Mesenchymal stem cell (in vitro differentiated cells and primary cell): ENCODE measurements at places on chromosomes 7 and 10.

DNA sequence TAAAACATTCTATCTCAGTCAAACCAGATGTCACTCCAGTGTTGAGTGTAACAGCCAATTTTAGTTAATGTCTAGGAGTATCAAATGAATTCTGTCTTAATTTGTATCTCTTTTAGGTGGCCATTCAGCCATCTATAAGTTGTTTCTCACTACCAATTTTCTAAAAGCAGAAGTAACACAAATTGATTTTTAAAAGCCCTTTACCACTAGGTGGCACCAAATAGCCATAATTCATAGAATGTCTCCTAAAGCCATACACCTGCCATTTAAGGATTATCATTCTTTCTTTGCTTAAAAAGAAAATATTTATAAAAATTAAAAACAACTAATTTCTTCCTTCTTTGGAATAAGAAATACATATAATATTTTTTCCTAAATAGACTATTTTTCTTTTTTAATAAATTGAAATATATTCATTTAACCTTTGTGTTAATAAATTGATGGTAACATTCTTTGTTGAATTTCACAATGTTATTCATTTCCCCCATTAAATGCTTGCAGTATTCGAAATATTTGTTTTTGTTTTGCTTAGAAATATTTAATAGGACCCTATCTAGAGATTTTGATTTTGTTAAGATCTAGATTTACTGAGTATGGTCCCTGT is 107.8 kb upstream of the PPP1R3A start:
- H3K36me3 ChIP-seq, result no peaks in the 10 kb centered on the region
- H3K4me3 ChIP-seq, result no peak overlapping the region
- H3K27ac ChIP-seq, result no peak overlapping the region
- no peaks in the 10 kb centered on the region for H3K27me3 ChIP-seq

GRCh38 chr10:49220031-49220430 is 31.8 kb upstream of the TMEM273 start:
- H3K4me1 ChIP-seq, result no peaks in the 10 kb centered on the region
- no peaks in the 10 kb centered on the region for H3K36me3 ChIP-seq
- H3K4me3 ChIP-seq, result no peak overlapping the region
- no peak overlapping the region for H3K27ac ChIP-seq
- DNase-seq, result no peak

DNA sequence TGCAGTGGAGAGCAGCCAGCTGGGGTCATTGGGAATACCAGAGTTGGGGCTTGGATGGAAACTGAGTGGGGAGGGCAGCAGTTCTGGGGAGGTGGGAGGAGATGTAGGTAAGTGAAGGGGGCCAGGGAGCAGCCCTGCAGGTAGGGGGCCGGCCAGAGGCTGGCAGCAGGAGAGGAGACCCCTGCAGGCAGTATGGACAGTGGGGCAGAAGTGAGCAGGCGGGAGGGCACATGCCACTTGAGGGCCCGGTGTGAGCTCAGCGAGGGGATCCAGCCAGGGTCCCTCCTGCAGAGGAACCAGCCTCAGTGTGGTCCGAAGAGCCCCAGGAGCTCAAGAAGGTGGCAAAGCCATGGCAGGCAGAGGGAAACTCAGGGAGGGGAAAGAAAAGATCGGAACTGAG is 75.4 kb downstream of the WDR11 start:
- peaks cover 1% of the 10 kb centered on the region for H3K27me3 ChIP-seq
- no peak for DNase-seq
- H3K36me3 ChIP-seq, result no peaks in the 10 kb centered on the region
- no peak overlapping the region for H3K27ac ChIP-seq

GRCh38 chr10:59047957-59048618 is 128.4 kb upstream of the PHYHIPL start:
- H3K4me1 ChIP-seq, result peaks cover 2% of the 10 kb centered on the region
- DNase-seq, result no peak
- H3K27ac ChIP-seq, result no peak overlapping the region

DNA sequence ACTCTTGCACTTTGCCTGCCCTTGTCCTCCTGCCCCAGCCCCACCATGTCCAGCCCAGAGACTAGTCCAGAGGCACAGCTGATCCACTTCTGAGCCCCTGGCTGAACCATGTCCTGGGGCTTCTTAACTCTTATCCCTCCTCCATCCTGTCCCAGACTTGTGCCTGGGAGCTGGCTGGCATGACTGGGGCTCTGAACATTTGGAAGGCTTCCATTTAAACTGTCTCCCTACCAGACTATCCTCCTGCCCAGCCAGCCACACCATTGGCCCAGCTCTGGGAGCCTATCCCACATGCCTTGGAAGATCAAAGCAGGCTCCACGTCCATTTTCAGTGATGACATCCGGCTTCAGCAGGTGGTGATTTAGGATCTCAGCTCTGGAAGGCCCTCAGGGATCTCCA is 57.4 kb downstream of the FAM241B start:
- no peak for DNase-seq
- no peaks in the 10 kb centered on the region for H3K36me3 ChIP-seq
- peaks cover 13% of the 10 kb centered on the region for H3K4me1 ChIP-seq
- H3K27ac ChIP-seq, result no peak overlapping the region
- no peak overlapping the region for H3K4me3 ChIP-seq
